ENCODE measurements at places on chromosomes 11 and 22.

GRCh38 chr11:94283678-94284077, 20.7 kb upstream of the IZUMO1R start:
- no peak for DNase-seq

DNA sequence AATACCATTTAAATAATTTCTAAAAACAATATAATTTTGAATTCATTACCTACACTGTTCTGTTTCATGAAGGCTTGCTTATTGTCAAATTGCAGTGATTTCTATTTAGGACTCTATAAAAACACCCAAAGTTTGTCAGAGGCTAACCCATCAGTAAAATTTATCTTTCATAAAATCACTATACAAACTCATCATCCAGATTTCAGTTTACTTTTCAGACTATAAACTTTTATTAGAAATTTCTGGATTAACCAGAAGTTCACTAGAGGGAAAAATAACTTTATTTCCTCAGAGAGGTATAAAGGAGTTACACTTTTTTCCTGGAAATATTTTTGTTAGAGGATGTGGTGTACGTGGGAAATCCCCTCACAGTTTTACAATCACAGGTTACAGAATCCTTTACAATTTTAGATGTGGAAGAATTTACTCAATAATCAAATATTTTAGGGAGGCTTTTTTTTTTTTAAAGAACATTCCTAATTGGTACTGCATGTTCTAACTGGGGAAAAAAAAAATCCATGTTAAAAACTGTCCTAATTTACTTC, 176.7 kb downstream of the SWAP70 start:
- no peak for DNase-seq

DNA sequence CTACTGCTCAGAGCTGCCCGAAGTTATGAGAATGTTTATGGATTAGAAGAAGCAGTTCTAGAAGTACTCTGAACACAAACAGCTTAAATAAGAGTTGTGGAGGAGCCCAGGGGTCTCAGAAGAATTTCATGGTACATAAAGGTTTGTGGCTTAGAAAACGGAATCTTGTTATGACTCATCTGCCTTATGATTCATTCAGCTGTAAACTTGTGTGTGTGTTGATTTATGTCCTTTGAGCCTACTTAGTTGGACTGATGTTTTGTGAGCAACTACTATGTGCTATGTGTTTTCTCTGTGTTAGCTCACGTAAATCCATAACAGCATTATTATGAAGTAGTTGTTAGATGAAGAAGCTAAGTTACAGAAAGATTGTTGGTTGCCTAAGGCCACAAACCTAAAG, 203.7 kb downstream of the PGR start:
- DNase-seq = no peak

DNA sequence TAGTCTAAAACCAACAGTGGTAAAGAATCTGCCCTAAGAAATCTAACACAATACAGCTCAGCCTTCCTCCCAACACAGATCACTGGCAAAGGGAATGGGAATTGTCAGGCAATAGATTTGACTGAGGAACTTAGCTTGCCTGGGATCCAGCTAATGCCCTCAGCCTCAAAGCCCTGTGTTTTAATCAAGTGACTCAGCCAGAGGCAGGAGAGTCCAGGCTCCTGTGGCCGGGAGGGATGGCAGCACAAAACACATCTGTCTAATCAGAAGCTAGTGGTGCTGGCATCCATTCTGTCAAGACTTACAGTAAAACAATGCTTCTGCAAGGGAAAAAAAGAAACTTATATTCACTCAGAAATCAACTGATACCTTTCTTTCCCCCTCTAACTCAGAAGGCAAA, 5.6 kb downstream of the SYTL2 start:
- no peak for DNase-seq

- no peak for DNase-seq
These were observed 15.5 kb upstream of the NNMT start for GRCh38 chr11:114280696-114281095.

DNA sequence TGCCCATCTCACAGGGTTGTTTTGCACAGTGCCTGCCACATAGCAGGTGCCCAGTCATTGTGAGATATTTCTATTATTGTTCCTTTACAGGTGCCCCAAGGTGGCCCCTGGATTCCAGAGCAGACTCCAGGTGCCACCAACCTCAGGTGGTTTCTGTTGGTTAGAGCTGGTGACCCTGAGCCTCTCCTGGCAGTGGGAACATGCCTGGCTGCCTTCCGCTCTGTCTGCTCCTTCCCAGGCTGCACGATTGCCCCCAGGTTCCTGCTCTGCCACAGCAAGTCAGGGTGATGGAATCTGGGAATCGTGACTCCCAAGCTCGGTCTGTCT, 12.6 kb upstream of the OMP start:
- no peak for DNase-seq

- DNase-seq = no peak
These were observed 7.1 kb downstream of the LARGE2 start for GRCh38 chr11:45929486-45930030.

- no peak for DNase-seq
These were observed 154.7 kb upstream of the GUCY1A2 start for GRCh38 chr11:107172996-107173395.

DNA sequence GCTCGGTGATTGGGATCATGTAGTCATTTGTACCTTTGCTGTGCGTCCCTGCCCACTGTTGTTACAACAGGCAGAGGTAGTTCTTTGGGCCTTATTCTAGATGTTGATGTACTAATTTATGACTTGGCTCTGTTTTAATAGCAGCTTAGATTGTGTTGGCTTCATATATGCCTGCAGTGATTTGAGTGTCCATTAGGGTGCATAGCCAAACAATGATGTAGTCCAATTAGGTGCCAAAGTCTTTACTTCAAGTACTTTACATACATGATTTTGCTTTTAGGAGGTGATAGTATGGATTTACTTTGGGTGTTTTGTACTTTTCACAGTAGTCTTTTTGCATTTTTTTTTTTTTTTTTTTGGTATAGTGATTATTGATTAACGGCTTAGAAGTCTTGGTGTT, 46.4 kb downstream of the PPP6R3 start:
- DNase-seq = no peak

DNA sequence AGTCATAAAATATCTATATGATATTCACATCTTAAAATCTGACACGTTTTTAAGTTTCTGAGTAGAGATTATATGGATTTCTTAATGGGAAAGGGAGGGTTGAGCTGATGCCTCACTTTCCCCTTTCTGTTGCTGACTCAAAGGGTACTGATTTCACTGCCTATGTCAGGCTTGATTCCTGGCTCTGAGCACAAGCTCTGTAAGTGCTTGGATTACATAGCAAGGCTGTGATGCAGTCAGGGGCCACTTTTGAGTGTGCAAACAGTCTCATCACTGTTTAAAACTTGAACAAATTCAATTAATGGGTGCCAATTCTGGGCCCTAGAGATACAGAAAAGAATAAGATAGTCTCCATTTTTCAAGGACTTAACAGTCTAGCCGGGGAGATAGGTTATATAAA, 14.4 kb downstream of the ATXN10 start:
- DNase-seq = no peak

DNA sequence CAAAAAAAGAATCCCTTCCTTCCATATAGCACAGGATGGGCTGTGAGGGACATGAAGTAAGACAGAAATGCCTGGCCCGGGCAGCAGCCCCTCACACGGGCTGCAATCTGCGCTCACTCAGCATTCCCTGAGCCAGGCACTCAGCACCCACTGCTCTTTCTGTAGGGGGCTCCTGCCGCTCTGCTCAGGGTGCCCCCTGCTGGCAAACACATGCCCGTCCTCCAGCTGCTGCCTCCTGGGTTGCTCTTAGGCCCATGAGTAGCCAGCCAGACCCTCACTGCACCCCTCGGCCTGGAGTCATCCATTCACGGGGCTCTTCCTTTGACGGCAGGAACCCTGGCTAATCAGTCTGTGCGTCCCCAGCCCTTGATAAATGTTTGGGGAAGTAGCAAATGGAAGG, 6.9 kb downstream of the MCAT start:
- DNase-seq = peak; percentile 27

DNA sequence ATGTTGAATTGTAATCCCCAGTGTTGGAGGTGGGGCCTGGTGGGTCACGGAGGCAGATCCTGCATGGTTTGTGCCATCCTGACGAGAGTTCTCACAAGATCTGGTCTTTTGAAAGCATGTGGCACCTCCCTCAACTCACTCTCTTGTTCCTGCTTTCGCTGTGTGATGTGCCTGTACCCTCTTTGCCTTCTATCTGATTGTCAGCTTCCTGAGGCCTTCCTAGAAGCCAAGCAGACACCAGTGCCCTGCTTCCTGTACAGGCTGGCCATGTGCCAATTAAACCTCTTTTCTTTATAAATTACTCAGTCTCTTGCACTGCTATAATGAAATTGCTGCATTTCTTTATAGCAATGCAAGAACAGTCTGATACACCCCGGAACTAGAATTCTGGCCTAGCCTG, 13.1 kb downstream of the PTPN5 start:
- no peak for DNase-seq

- no peak for DNase-seq
These were observed 8.2 kb upstream of the HSPA8 start for GRCh38 chr11:123069908-123070821.
